Spinal cord (tissue), 10 donors: ENCODE measurements at places on chromosomes 6 and 20.

DNA sequence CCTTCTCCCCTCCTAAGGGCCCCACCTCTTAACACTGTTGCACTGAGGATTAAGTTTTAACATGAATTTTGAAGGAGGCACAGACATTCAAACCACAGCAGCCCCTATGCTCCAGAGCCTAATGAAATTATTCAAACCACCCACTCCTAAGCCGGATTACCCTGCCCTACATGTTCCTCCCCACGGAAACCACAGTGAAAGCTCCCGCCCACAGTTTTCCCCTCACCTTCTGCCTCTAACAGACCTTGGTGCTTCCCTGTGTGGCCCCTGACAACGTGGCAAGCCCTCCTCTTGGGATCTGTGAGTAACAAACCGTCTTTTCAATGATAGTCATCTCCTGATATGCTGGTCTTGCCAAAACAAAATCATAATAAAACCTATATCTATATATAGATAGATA lies 74.8 kb downstream of the RIN2 start:
- DNase-seq: no peak

DNA sequence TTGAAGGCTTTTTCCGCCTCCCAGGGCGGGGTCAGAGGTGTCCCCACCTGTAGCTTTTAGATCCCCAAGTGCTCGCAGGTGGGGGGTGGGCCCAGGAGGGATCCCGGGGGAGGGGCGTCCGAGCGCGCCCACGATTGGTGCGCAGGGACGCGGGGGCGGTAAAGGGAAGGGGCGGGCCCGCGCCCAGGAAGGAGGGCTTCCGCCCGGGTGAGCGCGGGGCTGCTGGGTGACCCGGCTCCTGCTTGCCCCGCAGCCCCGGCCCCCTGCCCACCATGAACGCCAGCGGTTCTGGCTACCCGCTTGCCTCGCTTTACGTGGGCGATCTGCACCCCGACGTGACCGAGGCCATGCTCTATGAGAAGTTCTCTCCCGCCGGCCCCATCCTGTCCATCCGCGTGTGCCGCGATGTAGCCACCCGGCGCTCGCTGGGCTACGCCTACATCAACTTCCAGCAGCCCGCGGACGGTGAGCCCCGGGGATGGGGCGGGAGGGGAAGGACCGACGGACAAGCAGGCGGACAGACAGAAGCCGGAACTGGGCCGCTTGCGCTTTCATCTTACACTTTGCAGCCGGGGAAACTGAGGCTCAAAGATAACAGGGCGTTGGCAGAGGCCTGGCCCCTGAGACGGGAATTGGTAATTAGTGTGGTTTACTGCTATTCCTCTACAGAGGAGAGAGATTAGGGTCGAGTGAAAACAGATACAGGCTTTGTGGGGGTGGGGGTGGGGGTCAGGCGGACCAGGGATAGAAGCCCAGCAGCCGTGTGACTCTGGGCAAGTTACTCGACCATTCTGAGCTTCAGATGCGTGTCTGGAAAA lies at the start of gene PABPC1L:
Gene PABPC1L (plus strand): TSS at position 189 of the 818 bp plus-strand sequence. CDS start 84 bp downstream, at position 273.
- DNase-seq: no peak

GRCh38 chr20:49610691-49611538 lies 43.0 kb upstream of the PTGIS start:
- no peak for DNase-seq

- DNase-seq: no peak
Measured at GRCh38 chr20:34251619-34252018, 10.4 kb downstream of the ASIP start.

- no peak for DNase-seq
Measured at GRCh38 chr6:155126727-155127439, 131.8 kb downstream of the TIAM2 start.

GRCh38 chr20:61704661-61705060 lies 361.0 kb downstream of the TAF4 start:
- no peak for DNase-seq

DNA sequence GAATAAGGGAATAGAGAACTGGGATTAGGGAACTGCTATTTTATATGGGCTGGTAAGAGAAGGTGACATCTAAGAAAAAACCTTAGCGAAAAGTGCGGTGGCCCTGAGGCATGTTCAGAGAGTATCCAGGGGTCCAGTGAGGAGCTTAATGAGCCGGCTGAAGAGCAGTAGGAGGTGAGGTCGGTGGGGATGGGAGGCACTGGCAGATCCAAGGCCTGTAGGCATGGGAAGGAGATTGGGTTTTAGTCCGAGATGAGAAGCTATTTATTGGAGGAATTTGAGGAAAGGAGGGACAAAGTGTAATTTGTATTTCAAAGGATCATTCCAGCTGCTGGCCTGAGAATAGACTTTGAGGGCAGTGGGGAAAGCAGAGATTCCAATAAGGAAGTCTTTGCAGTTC lies 123.8 kb downstream of the QKI start:
- no peak for DNase-seq

- DNase-seq: no peak
Measured at GRCh38 chr6:66970373-66970772, 1263.3 kb upstream of the EYS start.

- DNase-seq: no peak
Measured at GRCh38 chr6:30007132-30007764, 53.8 kb upstream of the POLR1H start.

DNA sequence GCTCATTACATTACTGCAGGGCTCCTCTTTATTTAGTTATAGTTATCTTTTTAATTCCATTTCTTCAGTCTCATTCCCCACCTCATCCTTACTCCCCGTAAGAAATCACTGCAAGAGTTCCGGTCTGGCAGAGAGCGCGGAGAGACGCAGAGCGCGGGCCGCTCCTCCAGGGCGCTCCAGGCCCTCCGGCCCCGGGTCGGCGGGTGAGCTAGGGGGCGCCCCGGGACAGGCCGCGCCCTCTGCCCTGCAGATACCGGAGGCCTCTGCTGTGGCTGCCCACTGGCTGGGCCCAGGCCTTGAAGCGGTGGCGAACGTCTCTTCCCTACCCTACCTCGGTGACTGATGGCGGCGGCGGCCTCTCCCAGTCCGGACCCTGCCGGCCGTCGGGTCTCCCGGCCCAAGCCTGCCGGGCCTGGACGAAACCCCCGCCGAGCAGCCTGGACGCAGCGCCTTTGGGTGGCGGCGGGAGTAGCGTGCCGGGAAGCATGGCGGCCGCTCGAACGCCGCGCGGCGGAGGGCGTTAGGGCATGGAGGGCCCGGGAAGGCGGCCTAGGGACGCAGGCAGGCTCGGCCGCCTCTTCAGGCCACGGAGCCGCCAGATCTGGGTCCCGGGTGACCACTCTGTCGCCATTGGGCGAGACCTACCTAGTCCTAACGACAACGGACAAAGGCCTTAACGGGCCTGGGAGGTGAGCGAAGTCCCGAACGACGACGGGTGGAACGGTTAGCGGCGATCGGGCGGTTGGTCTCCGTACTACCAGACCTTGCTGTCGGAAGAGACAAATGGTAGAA lies 16.4 kb upstream of the HMGN4 start:
- DNase-seq: no peak

DNA sequence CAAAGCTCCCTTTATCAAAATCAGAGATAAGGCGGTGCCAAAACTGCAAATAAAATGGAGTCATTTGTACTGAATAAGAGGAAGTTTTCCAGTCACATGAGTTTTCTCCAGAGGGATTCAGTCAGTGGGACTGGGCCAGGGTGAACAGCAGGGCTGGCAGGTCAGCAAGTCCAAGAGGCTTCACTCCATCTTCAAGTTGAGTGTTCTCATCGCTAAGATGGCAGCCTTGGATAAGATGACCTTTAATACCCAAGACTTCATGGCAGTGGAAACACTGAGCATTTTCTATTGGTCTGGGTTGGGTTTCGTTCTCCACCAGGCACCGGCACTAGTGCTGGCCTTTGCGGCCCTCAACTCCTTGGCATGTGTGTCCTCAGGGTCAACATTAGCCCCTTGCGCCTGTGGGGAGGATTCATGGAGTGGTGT lies 29.3 kb upstream of the IGF2R start:
- DNase-seq: no peak

DNA sequence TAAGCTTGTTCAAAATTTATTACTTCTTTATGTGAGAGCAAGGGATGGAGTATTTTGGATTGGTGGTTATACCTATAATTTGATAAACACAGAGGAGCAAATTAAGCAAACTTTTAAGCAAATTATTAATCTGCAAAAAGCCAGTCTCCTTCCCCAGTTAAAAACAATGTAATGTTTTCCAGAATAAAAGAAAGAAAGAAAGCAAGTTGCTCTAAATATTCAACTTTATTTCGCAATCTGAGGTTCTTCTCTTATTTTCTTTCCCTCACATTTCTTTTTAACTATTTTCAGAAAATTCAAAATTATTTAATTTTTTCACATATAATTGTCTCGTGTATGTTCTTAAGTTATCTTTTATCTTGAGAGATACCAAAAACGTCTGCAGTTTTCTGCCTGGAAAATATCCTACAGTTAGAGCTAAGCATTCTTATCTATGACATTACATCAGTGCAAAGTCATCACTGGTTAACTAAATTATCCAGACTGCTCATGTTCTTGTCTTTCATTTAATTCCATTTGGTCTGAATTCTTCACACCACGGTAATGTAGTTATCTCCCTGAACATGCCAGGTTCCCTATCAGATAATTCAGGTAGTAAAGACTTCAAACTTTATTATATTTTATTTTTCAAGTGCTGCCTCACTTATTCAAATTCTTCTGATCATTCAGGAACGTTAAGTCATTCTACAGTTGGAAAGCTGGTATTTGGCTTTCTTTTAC lies 3.3 kb upstream of the CNKSR3 start:
- no peak for DNase-seq

DNA sequence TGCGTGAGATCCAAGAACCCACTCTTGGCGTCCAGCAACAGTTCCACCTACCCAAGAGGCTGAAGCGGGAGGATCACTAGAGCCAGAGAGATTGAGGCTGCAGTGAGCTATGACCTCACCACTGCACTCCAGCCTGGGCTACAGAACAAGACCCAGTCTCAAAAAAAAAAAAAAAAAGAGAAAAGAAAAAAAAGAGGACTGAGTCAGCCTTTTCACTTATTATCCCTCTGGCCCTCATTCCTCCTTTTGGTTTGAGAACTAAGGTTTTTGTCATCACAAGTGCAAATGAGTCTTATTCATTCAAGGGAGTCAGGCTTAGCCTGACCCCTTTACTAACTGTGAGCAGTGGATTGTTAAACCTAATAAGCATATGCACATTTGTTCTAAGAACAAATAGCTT lies 37.9 kb upstream of the JARID2 start:
- DNase-seq: no peak

GRCh38 chr6:63975699-63976098 lies 340.1 kb downstream of the PHF3 start:
- DNase-seq: no peak

GRCh38 chr6:148307405-148307804 lies 35.2 kb upstream of the SASH1 start:
- no peak for DNase-seq

GRCh38 chr6:53107091-53107490 lies 41.5 kb downstream of the GCM1 start:
- DNase-seq: no peak

GRCh38 chr6:117481926-117482239 lies 591 bp upstream of the DCBLD1 start:
- DNase-seq: peak; percentile 24

GRCh38 chr6:141752677-141753076 lies 380.0 kb upstream of the GJE1 start:
- no peak for DNase-seq

- no peak for DNase-seq
Measured at GRCh38 chr6:129849456-129849855, 11.7 kb downstream of the TMEM244 start.

- peak; percentile 6 for DNase-seq
Measured at GRCh38 chr6:24574809-24575208, 71.2 kb downstream of the KIAA0319 start.

GRCh38 chr6:131692031-131692430 lies 9.2 kb downstream of the OR2A4 start:
- DNase-seq: no peak

DNA sequence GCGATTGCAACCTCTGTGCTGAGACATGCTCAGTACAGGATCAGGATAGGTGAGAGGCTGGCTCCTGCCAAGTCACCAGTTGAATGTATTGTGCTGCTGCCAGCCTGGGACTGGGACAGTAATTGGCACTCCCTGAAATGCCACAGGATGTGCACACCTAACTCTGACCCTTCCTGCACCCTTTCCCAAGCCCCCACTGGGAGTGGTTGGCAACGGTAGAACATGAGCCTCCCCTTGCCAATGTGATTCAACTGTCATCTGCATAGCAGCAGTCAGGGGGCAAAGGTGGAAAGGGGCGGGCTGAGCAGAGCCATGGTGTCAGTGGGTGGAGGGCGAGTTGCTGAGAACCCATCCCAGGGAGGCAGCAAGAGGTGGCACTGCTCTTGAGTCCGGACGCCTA lies 15.4 kb downstream of the SPINT3 start:
- no peak for DNase-seq

DNA sequence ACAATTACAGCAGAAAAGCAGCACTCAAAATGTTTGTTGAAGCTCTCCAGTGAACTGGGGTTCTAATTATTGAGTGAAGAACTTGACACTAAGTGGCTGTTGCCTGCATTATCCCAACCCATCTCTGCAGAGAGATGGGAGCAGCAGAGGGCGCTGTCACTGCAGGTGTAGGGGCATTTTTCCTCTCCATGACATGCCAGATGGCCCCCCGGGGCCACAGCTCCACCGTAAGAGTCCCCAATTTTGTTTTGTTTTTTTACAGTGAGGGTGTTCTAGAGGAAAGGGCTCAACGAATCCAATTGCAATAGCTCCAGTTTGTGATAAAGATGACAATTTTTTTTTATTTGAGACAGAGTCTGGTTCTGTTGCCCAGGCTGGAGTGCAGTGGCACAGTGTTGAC lies 1.9 kb upstream of the FUCA2 start:
- no peak for DNase-seq

GRCh38 chr6:45433533-45434380 lies 56.0 kb upstream of the SUPT3H start:
- no peak for DNase-seq

GRCh38 chr6:32689531-32690501 lies 23.4 kb upstream of the HLA-DQB1 start:
- no peak for DNase-seq

DNA sequence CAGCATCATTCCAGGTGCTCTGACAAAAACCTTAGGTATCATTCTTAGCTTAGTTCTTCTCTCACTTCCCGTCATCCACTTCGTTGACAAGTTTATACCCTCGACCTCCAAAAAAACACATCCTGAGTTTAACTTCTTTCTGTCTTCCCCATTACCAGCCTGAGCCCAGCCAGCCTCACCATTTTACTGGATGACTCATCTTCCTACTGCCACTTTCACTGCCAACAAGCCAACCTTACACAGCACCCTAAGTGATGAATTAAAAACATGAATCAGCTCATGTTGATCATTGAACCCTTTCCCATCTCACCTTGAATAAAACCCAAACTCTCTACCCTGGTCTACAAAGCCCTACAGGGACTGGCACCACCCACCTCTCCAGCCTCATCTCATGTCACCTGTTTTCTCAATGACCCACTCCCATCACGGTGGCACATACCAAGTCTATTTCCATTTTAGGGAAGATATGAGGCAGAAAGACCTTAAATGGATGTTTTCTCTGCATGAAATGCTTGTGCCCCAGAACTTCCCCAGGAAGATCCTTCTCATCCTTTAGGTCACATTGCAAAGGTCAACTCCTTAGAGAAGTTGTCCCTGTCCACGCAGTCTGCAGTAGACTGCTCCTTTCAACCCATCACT lies 9.9 kb upstream of the UST start:
- no peak for DNase-seq
